ENCODE measurements at places on chromosomes 2 and 18.

DNA sequence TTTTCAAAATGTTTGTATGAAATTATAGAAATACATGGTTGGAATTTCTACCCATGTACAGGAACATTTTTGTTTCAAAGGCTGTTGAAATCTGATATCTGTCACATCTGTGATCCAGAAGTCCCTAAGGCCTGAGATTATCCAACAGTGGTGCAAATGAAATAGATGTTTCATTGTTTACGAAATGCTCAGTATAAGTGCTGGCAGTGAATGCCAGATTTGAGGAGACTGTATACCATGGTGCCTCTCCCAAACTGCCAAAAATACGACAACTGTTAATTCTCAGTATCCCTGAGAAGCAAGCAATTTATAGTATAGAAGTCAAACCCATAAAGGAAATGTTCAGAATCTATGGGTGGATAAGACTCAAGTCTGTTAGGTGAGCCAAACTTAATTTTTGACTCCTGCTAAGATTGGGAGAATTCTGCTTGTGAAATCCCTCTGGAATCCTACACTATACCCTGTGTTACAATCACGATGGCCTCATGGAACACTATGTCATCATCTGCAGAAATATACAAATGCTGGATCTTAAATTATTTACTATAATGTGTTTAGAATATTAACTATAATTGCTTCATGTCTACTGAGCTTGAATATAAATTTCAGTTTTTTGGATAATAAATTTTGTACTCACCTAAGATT lies 71.2 kb upstream of the DOCK10 start:
- no peak for DNase-seq

- no peak for DNase-seq
Observed at GRCh38 chr2:9463698-9464034, 10.7 kb upstream of the IAH1 start.

- no peak for DNase-seq
Observed at GRCh38 chr18:24200494-24201290, 61.8 kb downstream of the CABYR start.

DNA sequence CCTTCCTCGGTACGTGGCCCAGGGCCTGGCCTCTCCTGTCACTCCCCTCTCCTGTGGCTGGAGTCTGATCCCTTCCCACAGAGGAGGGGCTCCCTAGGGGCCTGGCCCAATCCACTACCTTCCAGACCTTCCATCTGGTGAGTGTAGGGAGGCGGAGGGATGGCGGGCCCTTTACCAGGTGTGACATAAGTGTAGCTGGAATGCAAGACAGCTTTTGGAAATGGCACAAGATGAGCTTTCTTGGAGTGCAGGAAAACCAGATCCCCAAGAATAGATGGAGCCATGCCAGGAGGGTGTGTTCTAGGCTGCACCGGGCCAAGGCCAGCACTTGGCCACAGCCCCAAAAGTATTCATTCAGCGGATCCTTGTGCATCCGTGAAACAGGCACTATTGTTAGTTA lies 30.1 kb downstream of the IGFBP5 start:
- DNase-seq = peak; percentile 52

DNA sequence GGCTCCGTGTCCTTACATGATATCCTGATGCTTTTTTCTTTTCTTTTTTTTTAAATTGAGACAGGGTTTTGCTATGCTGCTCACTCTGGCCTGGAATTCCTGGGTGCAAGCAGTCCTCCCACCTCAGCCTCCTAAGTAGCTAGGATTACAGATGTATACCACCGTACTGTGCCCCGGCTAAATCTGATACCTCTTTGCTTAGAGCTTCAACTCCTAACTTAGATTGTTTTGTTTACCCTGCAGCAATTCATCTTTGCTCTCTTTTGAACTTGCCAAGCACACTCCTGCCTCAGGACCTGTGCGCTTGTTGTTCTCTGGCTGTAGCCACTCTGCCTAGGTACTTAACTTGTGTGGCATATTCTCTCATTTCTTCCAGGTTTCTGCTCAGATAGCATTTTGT lies 24.5 kb downstream of the RAB10 start:
- DNase-seq = no peak

DNA sequence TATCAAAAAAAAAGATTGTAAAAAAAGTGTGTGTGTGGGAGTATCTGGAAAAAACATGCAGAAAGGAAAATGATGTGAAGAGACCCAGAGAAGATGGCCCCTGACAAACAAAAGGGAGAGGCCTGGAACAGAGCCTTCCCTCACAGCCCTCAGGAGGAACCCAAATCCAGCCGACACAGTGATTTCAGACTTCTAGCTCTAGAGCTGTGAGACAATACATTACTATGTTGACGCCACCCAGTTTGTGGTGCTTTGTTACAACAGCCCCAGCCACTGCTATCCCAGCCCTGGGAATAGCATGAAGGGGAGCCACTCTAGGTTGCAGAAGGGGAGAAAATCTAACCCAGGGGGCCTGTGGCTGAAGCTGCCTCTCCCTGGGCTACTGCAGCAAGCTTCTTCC lies 59.0 kb upstream of the ZBTB7C start:
- no peak for DNase-seq

GRCh38 chr2:128623776-128624761 lies 305.4 kb upstream of the HS6ST1 start:
- no peak for DNase-seq

DNA sequence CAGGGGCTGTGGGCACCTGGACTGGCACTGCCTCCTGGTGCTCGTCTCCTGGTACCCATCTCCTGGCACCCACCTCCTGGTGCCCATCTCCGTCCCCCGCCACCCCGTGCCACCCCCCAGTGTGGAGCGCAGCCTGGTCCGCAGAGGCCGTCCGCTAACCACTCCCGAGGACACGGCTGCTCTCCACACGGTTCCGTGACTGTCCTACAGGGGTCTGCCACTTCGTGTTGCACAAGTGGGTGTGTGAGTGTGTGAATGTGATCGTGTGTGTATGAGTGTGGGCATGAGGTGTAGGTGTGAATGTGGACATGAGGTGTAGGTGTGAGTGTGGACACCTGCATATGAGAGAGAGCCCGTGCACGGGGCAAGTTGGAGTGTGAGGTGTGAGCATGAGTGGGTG lies 119.4 kb upstream of the HS6ST1 start:
- no peak for DNase-seq

GRCh38 chr2:227473806-227474205 lies 1.9 kb downstream of the AGFG1 start:
- DNase-seq = no peak

GRCh38 chr2:237735798-237736197 lies 62.8 kb upstream of the RBM44 start:
- no peak for DNase-seq

DNA sequence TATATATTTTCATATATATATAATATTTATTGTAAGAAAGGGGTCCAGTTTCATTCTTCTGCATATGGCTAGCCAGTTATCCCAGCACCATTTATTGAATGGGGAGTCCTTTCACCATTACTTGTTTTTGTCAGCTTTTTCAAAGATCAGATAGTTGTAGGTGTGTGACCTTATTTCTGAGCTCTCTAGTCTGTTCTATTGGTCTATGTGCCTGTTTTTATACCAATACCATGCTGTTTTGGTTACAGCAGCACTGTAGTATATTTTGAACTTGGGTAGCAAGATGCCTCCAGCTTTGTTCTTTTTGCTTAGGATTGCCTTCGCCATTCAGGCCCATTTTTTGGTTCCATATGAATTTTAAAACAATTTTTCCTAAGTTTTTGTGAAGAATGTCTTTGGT lies 320.1 kb downstream of the CDH2 start:
- no peak for DNase-seq

Measured in Right ventricle myocardium inferior (tissue), 1 donor.